AG10803 (cell line): ENCODE measurements at places on chromosomes 4 and X.

DNA sequence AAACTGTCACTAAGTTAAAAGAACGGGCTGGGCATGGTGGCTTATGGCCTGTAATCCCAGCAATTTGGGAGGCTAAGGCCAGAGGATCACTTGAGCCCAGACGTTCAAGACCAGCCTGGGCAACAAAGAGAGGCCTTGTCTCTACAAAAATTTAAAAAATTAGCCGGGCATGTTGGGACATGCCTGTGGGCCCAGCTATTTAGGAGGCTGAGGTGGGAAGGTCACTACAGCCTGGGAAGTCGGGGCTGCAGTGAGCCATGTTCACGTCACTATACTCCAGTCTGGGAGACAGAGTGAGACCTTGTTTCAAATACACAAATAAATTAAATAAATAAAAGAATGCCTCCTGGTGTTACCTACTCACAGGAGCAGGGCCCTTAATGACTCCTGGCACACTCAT lies 69.5 kb downstream of the APBB2 start:
- DNase-seq, result peak; percentile 54

DNA sequence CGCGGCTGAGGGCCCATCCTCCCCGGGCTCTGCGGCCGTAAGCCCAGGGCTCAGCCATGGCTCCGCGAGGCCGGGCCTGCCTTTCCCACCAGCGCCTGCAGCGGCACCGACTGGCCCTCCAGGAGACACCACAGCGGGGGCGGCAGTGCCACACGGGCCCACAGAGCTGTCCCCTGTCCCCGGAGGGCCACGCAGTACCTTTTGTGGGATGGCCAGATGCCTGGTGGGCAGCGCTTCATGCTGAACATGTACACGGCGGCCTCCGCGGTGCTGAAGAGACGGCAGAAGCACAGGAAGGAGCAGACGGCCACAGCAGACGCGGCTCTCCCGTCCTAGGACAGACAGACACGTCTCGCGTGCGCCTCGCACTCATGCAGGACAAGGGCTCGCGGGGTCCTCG lies 50.4 kb downstream of the GAK start:
- DNase-seq, result no peak

GRCh38 chr4:33924811-33925210 lies 2319.5 kb downstream of the ARAP2 start:
- DNase-seq, result peak; percentile 25

DNA sequence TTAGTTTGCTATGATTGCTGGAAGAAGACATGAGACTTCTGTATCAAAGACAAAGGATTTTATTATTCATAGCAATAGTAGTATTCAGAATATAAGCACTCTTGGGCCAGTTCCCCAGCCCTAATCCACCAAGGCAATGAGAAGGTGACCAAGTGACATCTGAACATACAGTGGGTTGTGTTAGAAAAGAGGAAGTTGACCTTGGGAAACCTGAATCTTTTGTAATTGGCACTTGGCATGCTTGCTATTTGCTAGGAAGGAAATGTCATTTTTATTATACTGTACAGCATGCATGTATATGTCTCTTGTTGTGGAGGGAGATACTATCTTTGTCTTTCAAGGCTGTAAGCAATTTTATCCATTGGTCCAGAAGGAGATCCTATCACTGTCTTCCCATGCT lies 216.1 kb upstream of the FAT1 start:
- DNase-seq, result no peak

GRCh38 chrX:45322382-45322781 lies 121.7 kb upstream of the DIPK2B start:
- DNase-seq, result peak; percentile 86

- peak; percentile 77 for DNase-seq
These were observed 50.3 kb downstream of the MAML3 start for GRCh38 chr4:140103676-140104075.
